ENCODE measurements at places on chromosomes 16 and 17. TPM values are rescaled to one million over a fixed set of nuclear protein-coding genes. Genes with fewer than 3 reads are reported as not detected.

GRCh38 chr16:79081297-79082066, 519.1 kb downstream of the MAF start:
- H3K27ac ChIP-seq, result no peak overlapping the region
- peaks cover 7% of the 10 kb centered on the region for H3K4me1 ChIP-seq
- H3K36me3 ChIP-seq, result peaks cover 8% of the 10 kb centered on the region
- no peak overlapping the region for H3K4me3 ChIP-seq

GRCh38 chr16:19315889-19316433, 30.4 kb downstream of the CLEC19A start:
- H3K4me1 ChIP-seq, result no peaks in the 10 kb centered on the region
- H3K36me3 ChIP-seq, result no peaks in the 10 kb centered on the region
- H3K27ac ChIP-seq, result no peak overlapping the region
- H3K27me3 ChIP-seq, result peaks cover 5% of the 10 kb centered on the region
- DNase-seq, result no peak

GRCh38 chr17:62627219-62627903, at the start of gene MRC2:
Gene MRC2, plus strand, starts transcription at chr17:62627670. Its CDS starts 133 bp downstream, at chr17:62627803.
- peak within 1 kb of the TSS; percentile 73 for H3K4me3 ChIP-seq
- DNase-seq, result no peak
- no peak within 1 kb of the TSS for H3K27ac ChIP-seq

DNA sequence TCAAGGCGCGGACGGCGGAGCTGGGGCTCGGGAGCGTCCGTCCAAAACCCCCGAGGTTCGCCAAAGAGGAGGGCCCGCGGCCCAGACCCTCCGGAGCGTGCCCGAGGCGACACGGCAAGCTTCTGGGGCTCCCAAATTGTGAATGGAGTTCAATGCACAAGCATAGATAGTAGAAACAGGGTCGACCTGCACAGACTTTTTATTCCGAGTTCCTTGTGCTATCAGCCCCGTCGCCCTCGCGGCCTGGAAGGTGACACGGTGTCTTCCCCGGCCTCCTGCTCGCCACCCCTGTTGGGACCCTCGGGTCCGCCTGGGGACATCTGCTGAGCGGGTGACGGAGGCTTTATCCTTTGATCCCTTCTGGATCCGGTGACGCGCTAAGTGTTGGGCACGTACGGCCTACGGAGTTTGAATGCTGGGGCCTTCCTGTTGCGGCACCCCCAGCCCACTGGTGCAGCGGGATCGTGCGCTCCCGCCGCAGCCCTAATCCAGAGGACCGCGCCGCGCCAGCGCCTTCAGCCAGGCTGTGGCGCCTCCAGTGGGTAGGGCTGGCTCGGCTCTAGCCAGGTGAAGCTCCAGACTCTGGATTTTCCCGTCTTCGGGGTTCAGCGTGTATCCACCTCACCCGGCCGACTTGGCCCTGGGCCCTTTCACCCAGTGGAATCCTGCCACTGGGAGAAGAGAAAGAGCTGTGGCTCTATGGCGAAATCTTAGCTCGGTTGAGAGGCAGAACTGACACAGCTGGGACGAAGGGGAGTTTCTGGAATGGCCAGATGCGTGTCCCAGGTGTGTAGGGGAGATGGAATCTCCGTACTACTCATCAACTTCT, 17.0 kb upstream of the NTN1 start:
- no peak for DNase-seq
- peaks cover 22% of the 10 kb centered on the region for H3K4me1 ChIP-seq
- no peaks in the 10 kb centered on the region for H3K36me3 ChIP-seq
- no peak overlapping the region for H3K27ac ChIP-seq
- peaks cover 65% of the 10 kb centered on the region for H3K27me3 ChIP-seq

The KRTAP4-6 gene
- polyA plus RNA-seq, result 1.6 TPM

All from naive B cell (primary cell).